Activated T-helper 1 cell treated with anti-CD3 and anti-CD28 coated beads, Interleukin-2, amount 50 U/mL, for 16 hours (primary cell): ENCODE measurements at places on chromosomes 6 and 20.

- DNase-seq: no peak
These were observed 90.3 kb downstream of the SLC24A3 start for GRCh38 chr20:19302714-19303113.

- no peak for DNase-seq
These were observed 134.6 kb upstream of the EEF1E1 start for GRCh38 chr6:8236956-8237355.

DNA sequence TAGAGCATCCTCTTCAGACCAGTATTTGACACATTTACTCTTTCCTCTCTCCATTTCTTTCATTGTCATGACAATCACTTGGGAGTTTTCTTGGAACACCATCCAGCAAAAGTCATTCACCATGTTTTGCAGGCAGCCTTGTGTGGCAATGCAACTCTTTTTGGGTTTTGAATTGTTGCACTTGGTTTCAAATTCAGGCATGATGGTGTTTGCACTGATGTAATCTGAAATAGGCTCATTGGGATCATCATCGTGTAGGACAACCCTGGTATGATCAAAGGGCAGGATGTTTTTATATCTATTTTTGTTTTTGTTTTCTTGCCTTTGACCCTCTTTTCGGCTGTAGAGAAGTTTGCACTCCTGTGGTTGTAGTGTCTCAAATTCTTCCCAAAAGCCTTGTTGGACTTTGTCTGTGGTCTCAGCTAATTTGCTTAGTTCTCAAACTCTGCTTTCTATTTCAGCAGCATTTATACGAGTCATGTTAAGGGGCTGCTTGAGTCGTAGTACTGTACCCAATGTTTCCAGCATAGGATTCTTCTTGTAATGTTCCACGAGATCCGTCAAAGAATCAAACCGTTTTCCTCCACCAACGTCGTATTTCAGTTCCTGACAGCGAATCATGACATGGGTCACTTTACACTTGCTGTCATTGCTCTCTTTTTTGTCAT is 160.8 kb upstream of the TNFAIP3 start:
- no peak for DNase-seq

- no peak for DNase-seq
These were observed 74.7 kb downstream of the PTCHD4 start for GRCh38 chr6:48036316-48036715.

DNA sequence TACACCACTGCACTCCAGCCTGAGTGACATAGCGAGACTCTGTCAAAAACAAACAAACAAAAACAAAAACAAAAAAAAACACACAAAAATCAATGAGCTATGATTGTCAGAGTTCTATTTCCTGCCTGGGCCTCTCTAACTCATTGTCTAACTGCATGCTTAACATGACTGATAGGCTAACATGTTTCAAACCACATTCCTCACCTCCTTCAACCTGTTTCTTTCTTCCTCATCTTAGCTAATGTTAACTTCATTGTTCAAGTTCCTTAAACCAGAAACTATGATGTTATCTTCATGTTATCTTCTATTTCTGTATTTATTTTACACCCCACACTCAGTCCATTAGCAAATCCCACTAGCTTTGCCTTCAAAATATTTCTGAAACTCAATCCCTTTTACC is 41.5 kb downstream of the BEND6 start:
- no peak for DNase-seq

GRCh38 chr6:52549428-52549827 is 27.4 kb downstream of the TRAM2 start:
- DNase-seq: no peak
